Stimulated activated CD8-positive, alpha-beta memory T cell treated with anti-CD3 and anti-CD28 coated beads, Interleukin-15, amount 100 ng/mL, for 24 hours (primary cell): ENCODE measurements at places on chromosomes 11 and 22.

GRCh38 chr11:47899801-47900200 is 51.7 kb upstream of the NUP160 start:
- DNase-seq: no peak

DNA sequence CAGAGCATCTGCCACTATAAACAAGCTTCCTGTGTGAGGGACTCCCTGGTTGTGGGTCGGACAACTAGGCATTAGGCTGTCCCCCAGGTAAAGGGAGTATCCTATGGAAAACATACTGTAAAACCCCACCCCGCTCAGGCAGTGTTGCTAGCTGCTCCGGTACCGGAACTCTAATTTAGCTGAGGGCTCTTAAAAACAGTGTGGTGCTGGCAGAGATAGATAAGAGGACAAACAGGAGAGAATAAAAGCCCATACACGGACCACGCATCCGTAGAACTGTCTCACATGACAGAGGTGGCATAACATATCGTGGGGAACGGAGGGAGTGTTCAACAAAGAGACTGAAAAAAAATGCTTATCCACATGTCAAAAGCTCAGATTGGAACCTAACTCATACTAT is 3.4 kb upstream of the MOGAT2 start:
- DNase-seq: no peak

GRCh38 chr11:118911880-118912741 is 13.6 kb downstream of the BCL9L start:
- DNase-seq: no peak

GRCh38 chr11:130528298-130529261 is 80.1 kb downstream of the ADAMTS15 start:
- DNase-seq: no peak

DNA sequence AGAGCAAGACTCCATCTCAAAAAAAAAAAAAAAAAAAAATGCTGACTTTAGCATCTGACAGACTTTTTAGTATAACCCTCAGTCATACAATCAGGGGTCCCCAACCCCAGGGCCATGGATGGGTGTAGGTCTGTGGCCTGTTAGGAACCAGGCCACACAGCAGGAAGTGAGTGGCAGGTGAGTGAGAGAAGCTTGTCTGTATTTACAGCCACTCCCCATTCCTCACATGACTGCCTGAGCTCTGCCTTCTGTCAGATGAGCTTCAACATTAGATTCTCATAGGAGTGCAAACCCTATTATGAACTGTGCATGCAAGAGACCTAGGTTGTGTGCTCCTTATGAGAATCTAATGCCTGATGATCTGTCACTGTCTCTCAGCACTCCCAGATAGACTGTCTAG is 3.3 kb downstream of the FAM227A start:
- no peak for DNase-seq

DNA sequence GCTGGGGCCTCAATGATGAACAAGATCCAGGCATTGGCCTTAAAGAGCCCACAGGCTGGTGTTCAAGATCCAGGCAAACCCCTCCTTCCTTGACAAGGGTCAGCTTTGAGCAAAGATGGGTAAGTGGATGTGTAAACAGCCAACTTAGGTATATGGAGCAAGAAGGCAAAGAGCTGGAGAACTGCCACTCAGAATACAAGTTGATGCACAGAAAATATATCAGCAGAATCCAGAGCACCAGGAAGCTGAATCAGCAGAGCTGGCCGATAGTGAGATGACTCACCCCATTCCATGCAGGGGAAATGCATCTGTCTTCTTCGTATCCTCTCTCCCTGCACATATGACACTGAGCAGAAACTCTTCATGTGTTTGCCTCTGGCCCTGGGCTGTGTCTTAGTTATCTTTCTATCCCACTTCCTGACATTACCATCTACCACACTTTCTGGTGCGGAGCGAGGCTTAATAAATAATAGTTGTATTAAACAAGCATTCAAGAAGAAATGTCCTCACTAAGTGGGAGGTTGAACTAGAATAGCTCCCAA is 57.8 kb downstream of the ENDOD1 start:
- no peak for DNase-seq

DNA sequence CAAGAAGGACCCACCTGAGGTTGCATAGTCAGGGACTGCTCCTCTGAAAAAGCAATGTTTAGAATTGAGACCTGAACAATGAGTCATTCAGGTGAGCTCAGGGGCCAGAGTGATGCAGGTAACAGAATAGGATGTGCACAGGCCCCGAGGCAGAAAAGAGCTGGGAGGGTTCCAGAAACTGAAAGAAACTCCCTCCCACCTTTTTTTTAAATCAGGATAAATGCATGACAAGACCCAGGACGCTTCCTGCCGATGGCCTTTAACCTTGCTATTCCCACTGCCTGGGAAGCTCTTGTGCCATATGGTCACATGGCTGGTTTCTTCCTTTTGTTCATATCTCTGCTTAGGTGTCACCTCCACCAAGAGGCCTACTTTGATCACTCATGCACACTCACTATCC is 214.2 kb upstream of the ZBED5 start:
- DNase-seq: no peak

- DNase-seq: no peak
Measured at GRCh38 chr11:44835296-44835695, 108.5 kb downstream of the TSPAN18 start.
